Ascending aorta (tissue), 2 donors: ENCODE measurements at places on chromosomes 2 and 18. TPM values are rescaled to one million over a fixed set of nuclear protein-coding genes. Genes with fewer than 3 reads are reported as not detected.

The ICOS gene
- not detected for total RNA-seq

The RAPGEF4 gene
- 79.9 TPM for total RNA-seq

DNA sequence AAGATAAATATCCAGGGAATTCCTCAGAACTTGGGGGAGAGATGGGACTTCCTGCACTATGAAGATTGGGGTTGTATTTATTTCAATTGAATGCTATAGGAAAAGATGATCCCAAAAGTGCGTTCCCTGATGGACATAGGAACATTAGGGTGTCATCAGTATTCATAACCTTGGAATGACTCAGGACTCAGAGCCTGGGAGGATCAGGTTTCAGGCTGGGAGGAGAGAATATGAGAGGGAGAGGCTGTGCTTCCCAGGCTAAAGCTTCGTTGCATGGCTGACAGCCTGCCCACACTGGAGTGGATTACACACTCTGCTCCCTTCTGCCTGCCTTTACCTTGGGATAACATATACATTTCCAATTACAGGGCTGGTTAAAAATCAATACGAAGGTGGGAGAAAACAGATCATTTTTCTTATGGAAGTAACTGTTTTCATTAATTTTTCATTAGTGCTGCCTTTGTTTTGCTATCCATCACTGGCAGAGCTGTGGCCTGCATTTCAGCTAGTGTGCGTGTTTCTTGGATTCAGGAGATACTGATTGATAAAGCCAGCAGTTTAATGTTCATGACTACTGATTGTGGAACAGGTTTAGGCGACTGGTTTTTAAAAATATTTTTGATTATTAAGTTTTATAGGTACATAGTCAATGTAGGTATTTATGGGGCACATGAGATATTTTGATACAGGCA, 118.7 kb downstream of the KCTD1 start:
- no peak overlapping the region for H3K27ac ChIP-seq
- no peak overlapping the region for H3K4me3 ChIP-seq
- no peaks in the 10 kb centered on the region for H3K27me3 ChIP-seq
- no peaks in the 10 kb centered on the region for H3K4me1 ChIP-seq

DNA sequence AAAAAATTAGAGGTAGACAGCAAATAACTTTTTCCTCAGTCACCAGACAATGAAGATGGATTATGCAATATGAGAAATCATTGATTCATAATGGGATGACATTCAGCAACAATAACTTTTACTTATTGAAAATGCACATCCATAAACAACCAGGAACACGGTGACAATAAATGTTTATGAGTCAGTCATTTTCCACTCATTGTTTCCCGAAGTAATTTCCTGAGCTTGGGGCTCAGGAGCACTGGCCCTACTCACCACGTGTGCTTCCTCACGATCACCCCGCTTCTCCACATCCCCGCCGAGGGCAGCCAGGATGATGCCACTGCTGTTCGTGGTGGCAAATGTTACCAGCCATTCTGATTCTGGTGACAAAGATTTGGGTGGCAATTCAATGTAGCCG, 156.3 kb downstream of the LAMA1 start:
- no peaks in the 10 kb centered on the region for H3K27me3 ChIP-seq
- H3K36me3 ChIP-seq = no peaks in the 10 kb centered on the region
- no peak overlapping the region for H3K4me3 ChIP-seq
- H3K27ac ChIP-seq = no peak overlapping the region
- DNase-seq = no peak

DNA sequence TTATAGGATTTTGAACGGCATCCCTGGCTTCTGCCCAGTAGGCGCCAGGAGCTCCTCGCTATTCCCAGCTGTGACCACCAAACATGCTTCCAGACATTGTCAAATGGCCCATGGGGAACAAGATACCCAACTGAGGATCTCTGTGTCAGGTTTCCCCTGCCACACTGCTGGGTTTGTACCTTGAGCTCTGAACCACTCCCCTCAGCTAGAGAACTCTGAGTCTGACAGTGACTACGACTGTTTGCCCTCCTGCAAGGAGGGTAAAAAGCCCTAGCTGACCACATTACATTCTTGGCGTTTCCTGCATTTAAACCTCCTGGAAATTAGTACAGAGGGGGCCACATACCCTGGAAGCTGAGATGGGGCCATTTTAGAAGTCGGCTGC, 12.4 kb downstream of the LRRFIP1 start:
- H3K36me3 ChIP-seq = no peaks in the 10 kb centered on the region
- no peak overlapping the region for H3K4me3 ChIP-seq
- H3K4me1 ChIP-seq = no peaks in the 10 kb centered on the region
- no peaks in the 10 kb centered on the region for H3K27me3 ChIP-seq
- DNase-seq = peak; percentile 28

DNA sequence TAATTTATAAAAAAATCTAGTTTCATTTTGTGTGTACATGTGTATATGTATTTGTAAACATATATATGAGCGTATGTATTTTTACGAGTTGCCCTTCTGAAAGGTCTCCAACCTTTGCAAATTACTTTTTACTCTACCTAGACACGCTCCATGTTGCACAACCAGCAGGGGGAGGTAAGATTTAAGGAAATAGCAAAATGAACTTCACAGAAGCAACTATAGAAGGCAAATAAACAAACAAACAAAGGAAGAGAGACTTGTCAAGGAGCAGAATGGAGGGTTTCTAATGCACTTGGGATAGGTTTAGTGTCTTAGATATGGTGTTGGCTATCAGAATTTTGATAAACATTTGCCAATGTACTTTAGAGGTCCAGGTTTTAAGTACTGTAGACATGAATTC, 820.5 kb upstream of the POU3F3 start:
- H3K36me3 ChIP-seq = no peaks in the 10 kb centered on the region
- no peak overlapping the region for H3K4me3 ChIP-seq
- H3K4me1 ChIP-seq = no peaks in the 10 kb centered on the region
- no peak overlapping the region for H3K27ac ChIP-seq

DNA sequence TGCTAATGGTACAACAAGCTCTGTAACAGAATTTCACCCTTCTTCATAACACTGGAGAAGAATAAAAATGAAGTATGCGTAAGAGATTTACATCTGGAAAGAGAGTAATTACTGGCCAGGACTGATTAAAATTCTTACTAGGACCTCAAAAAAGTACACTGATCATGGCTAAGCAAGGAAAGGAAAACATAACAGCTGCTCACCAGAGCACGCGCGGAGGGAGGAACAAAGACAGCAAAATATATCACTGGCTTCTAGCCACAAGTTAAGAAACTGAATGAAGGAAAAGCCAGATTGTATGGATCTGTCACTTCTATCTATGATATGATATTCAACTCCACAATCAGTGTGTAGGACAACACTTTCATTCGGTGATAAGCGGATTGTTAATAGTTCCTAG, 15.6 kb upstream of the CYTIP start:
- no peaks in the 10 kb centered on the region for H3K4me1 ChIP-seq
- DNase-seq = no peak
- no peaks in the 10 kb centered on the region for H3K36me3 ChIP-seq
- no peak overlapping the region for H3K27ac ChIP-seq
- H3K4me3 ChIP-seq = no peak overlapping the region

DNA sequence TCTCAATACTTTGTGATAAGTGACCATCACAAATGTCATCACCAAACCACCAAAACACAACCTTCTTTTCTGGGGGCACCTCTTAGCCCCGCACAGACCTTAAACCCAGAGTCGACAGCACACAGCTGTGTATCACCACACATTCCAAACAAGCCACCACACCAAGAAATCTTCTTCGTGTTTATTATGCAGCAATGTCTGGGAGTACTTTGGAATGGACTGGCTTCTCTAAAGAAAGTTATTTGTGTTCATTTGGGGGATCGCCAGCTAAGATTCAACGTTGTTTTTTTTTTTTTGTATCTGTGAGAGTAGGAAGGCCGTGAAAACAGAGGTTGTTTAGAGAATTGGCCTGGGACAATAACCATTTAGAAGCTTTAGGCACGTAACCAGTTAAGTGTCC, 1.1 kb upstream of the MTA3 start:
- H3K4me1 ChIP-seq = peaks cover 5% of the 10 kb centered on the region
- no peak overlapping the region for H3K4me3 ChIP-seq
- H3K27ac ChIP-seq = peak overlapping the region; percentile 81
- no peak for DNase-seq
- peaks cover 2% of the 10 kb centered on the region for H3K36me3 ChIP-seq
- H3K27me3 ChIP-seq = no peaks in the 10 kb centered on the region
